Mesothelial cell of epicardium (in vitro differentiated cells): ENCODE measurements at places on chromosomes 6 and 20. TPM values are rescaled to one million over a fixed set of nuclear protein-coding genes. Genes with fewer than 3 reads are reported as not detected.

The SLPI gene
- not detected in 3 replicates for total RNA-seq

The ELOVL2 gene
- total RNA-seq: 1.6 to 1.8 TPM (median 1.6 TPM) in 3 replicates

The PAX1 gene
- total RNA-seq: not detected in 3 replicates

The TPBG gene
- total RNA-seq: 35.2 to 38.2 TPM (median 37.5 TPM) in 3 replicates

The MICA gene
- 14.1 to 16.1 TPM (median 15.5 TPM) in 3 replicates for total RNA-seq

The GTSF1L gene
- total RNA-seq: not detected in 3 replicates

GRCh38 chr6:134846031-134846430 is 103.9 kb downstream of the ALDH8A1 start:
- no peak for DNase-seq
- peaks cover 5% of the 10 kb centered on the region for H3K4me1 ChIP-seq
- H3K36me3 ChIP-seq: no peaks in the 10 kb centered on the region
- H3K27ac ChIP-seq: no peak overlapping the region
- no peak overlapping the region for H3K4me3 ChIP-seq
- no peaks in the 10 kb centered on the region for H3K27me3 ChIP-seq

GRCh38 chr20:5393218-5393870 is 76.6 kb upstream of the PROKR2 start:
- no peak overlapping the region for H3K4me3 ChIP-seq
- peaks cover 42% of the 10 kb centered on the region for H3K27me3 ChIP-seq
- no peaks in the 10 kb centered on the region for H3K36me3 ChIP-seq
- H3K27ac ChIP-seq: no peak overlapping the region
- H3K4me1 ChIP-seq: peaks cover 4% of the 10 kb centered on the region

DNA sequence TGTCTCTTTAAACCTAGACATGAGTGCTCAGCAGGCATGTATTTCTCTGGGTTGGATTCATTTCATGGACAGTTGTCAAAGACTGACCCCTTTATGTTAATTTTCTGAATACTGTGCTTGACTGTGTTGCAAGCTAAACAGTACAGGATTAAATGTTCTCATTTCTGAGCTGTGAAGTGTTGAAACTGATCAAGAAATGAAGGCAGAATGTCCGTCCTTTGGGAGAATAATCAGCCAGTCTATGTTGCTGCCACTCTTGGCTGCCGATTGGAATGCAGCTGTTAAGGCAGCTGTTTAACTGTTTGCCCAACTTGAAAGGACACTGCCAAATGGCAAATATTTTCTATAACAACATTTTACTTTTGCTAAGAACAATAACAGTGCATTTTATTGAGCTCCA is 87.3 kb downstream of the CEP57L1 start:
- no peak overlapping the region for H3K4me3 ChIP-seq
- H3K36me3 ChIP-seq: no peaks in the 10 kb centered on the region
- H3K27me3 ChIP-seq: peaks cover 49% of the 10 kb centered on the region
- H3K27ac ChIP-seq: no peak overlapping the region
- DNase-seq: no peak

GRCh38 chr20:18090044-18090443 is 32.3 kb upstream of the OVOL2 start:
- H3K4me1 ChIP-seq: no peaks in the 10 kb centered on the region
- H3K27ac ChIP-seq: no peak overlapping the region
- DNase-seq: no peak
- no peaks in the 10 kb centered on the region for H3K36me3 ChIP-seq

- H3K4me3 ChIP-seq: no peak overlapping the region
Measured at GRCh38 chr20:23225407-23226060, 125.1 kb upstream of the NXT1 start.

DNA sequence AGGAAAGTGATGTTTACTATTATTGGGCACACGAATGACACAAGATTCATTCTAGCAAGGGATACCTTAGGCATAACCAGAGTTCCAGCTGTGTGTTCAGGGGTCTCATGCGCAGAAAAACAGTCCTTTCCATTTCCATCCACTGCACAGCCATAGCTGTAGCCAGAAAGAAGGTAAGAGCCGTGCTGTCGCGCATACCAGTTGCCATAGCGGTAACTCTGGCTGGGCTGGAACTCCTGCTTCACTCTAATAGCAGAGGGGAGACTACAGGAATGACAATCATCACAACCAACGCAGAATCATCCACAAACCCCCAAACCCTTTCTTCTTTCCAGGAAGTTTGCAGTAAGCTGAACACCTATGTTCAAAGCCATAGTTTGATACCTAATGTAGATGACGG is 7.5 kb downstream of the C6orf52 start:
- H3K4me3 ChIP-seq: no peak overlapping the region
- no peak for DNase-seq
- no peak overlapping the region for H3K27ac ChIP-seq
- peaks cover 6% of the 10 kb centered on the region for H3K4me1 ChIP-seq

- H3K4me3 ChIP-seq: no peak overlapping the region
- peaks cover 6% of the 10 kb centered on the region for H3K4me1 ChIP-seq
- no peak for DNase-seq
Measured at GRCh38 chr6:43338243-43338642, 29.6 kb upstream of the CRIP3 start.

- peaks cover 6% of the 10 kb centered on the region for H3K4me1 ChIP-seq
- H3K27ac ChIP-seq: no peak overlapping the region
- H3K27me3 ChIP-seq: no peaks in the 10 kb centered on the region
- H3K36me3 ChIP-seq: no peaks in the 10 kb centered on the region
- H3K4me3 ChIP-seq: no peak overlapping the region
Measured at GRCh38 chr20:51272401-51272800, 249.5 kb upstream of the KCNG1 start.

GRCh38 chr20:59191036-59191755 is 27.6 kb downstream of the ZNF831 start:
- H3K4me3 ChIP-seq: no peak overlapping the region
- no peak overlapping the region for H3K27ac ChIP-seq
- H3K4me1 ChIP-seq: no peaks in the 10 kb centered on the region
- DNase-seq: no peak
- no peaks in the 10 kb centered on the region for H3K36me3 ChIP-seq
